Activated T-cell treated with anti-CD3 and anti-CD28 coated beads, Interleukin-2, amount 50 U/mL, for 4 hours (primary cell): ENCODE measurements at places on chromosomes 12 and 14. TPM values are rescaled to one million over a fixed set of nuclear protein-coding genes. Genes with fewer than 3 reads are reported as not detected.

SLC25A47 gene
- not detected for total RNA-seq

ALG10B gene
- 9.1 TPM for total RNA-seq

C1QL4 gene
- not detected for total RNA-seq

A2M gene
- 2.3 TPM for total RNA-seq

BHLHE41 gene
- not detected for total RNA-seq

OR6C2 gene
- not detected for total RNA-seq

ART4 gene
- total RNA-seq: not detected

PUS1 gene
- total RNA-seq: 155 TPM

BRF1 gene
- 36.4 TPM for total RNA-seq

PPP4R4 gene
- total RNA-seq: 2.8 TPM

TRHDE gene
- total RNA-seq: not detected

CABP1 gene
- not detected for total RNA-seq

RNF212B gene
- not detected for total RNA-seq

CCDC197 gene
- not detected for total RNA-seq

TAS2R30 gene
- total RNA-seq: 0.78 TPM

CLEC9A gene
- total RNA-seq: not detected

FOXN3 gene
- total RNA-seq: 83.1 TPM

PMCH gene
- total RNA-seq: not detected

DPY19L2 gene
- 1.5 TPM for total RNA-seq

SLC17A8 gene
- total RNA-seq: not detected

RNASE7 gene
- total RNA-seq: not detected

NUAK1 gene
- total RNA-seq: 0.05 TPM

KIF21A gene
- 27.8 TPM for total RNA-seq

KRT75 gene
- total RNA-seq: not detected

PLXNC1 gene
- 6.9 TPM for total RNA-seq
